Stimulated activated CD4-positive, alpha-beta T cell treated with anti-CD3 and anti-CD28 coated beads, Interleukin-4, amount 100 ng/mL, for 24 hours (primary cell): ENCODE measurements at places on chromosomes 12 and 14.

DNA sequence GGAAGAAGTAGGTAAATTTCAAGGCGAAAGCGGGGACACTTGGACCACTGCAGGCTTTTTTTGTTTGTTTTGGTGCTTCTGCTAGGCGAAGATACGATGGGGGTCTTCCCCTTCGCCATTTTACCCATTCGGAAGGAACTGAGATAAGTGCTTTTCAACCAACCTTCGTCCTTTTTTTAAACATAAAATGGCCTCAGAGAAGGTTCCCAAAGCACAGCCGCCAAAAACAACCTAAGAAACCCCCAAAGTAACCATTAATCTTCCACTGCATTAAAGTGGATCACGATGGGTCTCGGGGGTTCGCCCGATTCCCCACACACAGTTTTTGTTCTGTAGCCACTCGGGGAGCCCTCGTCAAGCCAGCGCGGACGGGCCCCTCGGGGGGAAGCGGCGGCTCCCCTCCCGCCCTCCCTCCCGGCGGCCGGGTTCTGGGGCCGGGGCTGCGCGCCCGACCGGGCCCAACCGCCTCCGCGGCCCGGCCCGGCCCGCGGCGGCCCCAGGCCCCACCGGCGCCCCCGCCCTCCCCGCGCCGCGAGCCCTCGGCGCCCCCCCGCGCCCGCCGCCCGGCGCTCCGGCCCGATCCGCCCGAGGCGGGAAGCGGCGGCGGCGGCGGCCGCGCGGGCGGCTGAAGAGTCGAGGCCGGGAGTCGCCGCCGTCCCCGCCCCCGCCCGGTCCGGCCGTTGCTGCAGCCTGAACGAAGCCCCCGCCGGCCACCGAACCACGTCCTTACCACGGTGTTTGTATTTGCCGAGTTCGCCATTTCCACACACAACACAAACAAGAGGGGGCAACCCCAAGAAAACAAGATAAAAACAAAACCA lies 790 bp downstream of the GTF2A1 start:
- DNase-seq, result peak; percentile 37

GRCh38 chr12:100908501-100908900 lies 113.9 kb downstream of the ANO4 start:
- no peak for DNase-seq

DNA sequence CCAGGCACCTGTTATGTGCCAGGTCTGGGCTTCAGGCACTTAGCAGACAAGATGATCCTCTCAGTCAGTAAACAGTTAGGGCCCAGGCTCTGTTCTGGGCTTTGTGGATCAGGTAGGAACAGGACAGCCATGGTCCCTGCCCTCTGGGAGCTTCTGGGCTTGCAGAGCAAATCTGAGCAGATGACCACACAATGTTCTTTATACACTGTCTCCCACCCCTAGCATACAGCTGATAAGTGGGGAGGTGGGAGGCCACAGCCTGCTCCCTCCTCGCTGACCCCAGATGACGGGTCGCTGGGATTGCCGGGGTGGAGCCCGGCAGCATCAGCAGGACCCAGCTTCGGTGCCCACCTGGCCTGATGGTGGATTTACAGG lies 53.1 kb upstream of the RIN3 start:
- DNase-seq, result no peak

DNA sequence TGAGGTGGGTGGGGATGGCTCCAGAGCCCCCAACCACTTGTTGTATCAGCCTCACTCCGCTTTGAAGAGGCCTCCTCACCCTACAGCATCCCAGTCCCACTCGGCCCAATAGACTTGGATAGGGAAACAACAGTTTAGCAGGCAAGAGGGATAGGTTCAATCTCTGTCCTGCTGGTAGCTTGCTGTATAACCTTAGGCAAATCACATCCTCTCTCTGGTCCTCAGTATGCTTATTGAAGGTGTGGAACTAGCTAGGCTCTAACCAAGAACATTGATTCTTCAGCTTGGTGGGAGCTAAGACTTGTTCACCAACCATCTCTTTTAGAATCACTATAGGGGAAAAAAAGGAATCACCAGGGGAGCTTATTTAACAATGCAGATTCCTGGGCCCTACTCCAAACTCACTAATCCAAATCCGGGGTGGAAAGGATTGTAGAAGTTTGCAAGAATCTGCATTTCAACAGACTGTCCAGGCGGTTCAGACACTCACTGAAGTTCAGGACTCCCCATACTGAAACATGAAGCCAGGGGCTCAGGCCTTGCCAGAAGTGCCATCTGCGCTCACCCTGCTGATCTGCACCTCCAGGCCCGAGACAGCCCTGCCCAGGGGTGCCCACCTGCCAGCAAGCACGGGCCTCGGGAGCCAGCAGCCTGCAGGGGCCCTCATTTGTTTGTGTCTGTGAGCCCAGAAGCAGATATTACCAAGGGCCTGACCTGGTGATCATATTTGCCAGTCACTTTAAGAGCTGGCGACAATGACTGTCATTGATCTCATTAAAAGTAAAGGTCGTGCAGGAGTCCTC lies 113.0 kb downstream of the ADCK1 start:
- no peak for DNase-seq

DNA sequence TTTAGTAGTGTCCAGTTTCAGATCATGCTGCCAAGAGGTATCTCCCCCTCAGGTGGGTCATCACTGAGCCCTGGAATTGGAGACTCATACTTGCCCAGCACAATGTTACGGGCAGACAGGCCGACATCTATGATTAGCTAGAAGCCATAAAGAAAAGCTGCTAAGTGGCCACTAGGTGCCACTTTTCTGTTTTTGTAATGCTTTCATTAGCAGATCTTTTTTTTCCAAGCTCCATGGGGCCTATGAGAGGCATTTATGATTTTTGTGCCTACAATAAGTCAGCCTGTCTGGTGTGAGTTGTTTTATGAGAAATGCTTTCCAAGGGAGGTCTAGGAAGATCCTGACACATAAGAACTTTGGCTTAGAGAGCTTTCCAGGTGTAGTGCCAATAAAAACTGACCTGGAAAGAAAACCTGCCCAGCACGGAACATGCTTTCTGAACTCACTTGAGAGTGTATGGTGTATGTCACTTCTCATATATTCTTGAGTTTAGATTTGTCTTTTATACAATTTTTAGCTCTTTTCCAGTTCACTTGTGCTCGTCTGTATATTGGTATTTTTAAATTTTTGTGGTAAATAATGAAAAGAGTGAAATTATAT lies 21.8 kb upstream of the SMCO2 start:
- no peak for DNase-seq

DNA sequence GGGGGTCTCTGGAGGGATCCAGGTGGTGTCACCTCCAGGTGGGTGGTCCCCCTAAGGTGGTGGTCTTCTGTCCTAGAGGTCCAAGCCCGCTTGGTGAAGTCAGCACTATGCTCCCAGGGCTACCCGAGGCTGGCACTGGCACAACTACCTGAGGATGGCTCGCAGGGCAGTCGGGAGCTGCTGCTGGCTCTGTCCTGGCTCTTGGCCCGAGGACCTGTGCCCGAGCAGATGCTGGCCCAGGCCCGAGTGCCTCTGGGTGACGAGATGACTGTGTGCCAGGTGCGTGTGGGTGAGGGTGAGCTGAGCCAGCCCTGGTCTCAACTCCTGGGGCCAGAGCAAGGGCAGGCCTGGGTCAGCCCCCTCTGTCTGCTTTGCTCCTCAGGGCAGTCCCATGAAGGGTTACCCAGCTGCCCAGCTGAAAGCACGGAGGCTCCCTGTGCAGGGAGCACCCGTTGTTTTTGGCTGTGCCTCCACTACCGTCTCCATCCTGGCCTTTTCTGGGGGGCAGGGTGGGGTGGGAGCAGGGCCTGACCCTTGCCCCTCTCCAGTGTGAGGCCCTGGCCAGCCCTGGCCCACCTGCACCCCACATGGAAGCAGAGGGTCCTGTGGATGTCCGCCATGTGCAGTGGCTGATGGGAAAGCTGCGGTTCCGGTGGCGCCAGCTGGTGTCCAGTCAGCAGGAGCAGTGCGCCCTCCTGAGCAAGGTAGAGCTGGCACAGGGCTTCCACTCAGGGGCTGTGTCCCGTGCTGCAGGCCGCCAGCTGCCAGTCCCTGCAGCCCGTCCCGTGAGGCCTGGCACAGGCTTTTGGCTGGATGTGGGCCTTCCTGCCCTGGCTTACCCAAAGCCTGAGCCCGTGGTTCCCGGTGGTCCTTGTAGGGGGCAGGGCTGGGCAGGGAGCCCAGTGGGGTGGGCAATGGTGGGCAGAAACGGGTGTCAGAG lies 1.3 kb downstream of the TEDC1 start:
- DNase-seq, result no peak

DNA sequence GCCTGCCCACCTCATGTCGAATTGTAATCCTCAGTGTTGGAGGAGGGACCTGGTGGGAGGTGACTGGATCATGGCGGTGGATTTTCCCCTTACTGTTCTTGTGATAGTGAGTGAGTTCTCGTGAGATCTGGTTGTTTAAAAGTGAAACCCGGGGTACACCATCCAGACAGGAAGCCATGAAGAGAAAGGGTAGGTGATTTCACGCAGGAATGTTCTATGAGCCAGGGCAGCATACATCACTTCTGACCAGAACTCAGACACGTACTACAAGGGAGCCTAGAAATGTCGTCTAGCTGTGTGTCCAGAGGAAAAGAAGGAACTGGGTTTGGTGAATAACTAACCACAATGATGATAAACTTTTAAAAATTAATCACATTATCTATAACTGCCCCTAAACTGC lies 80.6 kb downstream of the ANO4 start:
- no peak for DNase-seq

DNA sequence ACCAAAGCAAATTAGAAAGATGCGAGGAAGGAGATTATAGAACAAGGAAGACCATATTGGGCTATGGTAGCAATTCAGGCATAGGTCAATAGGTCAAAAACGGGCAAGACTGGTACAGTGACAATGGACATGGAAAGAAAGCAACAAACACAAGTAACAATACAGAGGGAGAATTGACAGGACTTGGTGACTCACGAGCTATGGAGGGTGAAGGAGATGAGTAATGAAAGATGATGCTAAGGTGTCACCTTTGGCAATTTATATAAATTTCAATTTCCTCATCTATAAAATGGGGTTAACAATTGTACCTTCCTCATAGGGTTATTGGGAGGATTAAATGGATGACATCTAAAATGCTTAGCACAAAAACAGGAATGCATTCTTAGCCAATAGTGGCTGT lies 15.1 kb upstream of the DUSP16 start:
- DNase-seq, result no peak

- no peak for DNase-seq
Measured at GRCh38 chr12:31557707-31558106, 33.2 kb downstream of the DENND5B start.

DNA sequence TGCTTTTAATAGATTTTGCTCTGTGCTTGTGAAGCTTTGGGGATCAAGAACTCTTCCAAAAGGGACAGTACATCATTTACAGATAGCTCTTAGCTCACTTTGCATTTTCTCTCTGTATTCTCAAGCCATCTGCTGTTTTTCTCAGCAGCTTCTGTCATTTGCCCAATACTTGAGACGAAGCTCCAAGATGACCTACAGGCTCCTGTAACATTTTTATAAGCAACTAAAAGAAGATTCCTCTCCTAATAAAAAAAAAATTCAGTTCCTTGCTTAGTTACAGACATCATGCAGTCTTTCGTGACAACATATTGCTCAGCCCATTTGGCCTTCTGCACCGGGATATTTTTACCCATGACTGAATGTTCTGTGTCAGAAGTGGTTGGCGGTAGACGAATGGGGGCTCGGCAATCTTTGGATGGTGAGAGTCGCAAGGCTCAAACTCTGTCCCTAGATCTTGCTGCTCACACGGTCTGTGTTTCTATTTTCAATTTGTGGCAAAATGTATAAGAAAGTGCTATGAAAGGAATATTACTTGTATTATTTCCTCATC lies 215.6 kb downstream of the FSCB start:
- DNase-seq, result no peak

DNA sequence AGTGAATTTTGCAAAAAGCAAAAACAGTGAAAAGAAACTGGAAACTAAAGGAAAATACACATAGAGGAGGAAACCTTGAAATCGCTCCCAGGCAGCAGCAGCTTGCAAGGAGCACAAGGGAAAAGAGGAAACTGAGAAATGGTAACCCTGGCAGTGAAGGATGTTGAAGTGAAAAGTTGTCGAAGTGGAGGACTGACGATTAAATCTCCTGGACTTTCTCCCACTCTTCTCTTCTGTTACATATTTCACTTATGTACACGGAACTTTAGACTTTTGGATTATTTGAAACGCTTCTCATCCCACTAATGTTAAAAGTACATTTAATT lies 388.8 kb upstream of the USP15 start:
- no peak for DNase-seq
